ENCODE measurements at places on chromosomes 6 and 20. TPM values are rescaled to one million over a fixed set of nuclear protein-coding genes. Genes with fewer than 3 reads are reported as not detected.

DNA sequence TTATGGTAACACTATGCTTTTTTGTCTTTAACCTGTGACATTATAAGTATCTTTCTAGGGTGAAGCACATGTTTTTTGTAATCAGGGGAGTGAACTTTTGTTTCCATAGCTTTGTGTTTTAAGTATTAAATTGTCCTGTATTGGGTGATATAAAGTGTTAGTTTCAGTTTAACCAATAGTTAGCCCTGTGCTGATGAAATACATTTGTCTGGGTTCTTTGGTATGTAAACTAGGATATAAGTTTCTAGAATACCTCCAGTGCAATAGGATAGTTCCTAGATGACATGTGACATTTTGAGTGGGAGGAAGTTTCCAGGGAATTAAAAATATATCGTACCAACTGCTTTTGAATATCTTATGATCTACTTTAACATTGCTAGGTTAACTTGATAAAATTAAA is 611.0 kb upstream of the MARCKS start:
- no peak for DNase-seq

- no peak for DNase-seq
These were observed 39.7 kb downstream of the SIRPA start for GRCh38 chr20:1934721-1935573.

Gene PTCRA
- not detected for total RNA-seq

Gene FNDC11
- total RNA-seq = not detected

- DNase-seq = no peak
These were observed 37.4 kb downstream of the PNLDC1 start for GRCh38 chr6:159837511-159837910.

Gene ADGRB3
- 0.58 TPM for total RNA-seq
